ENCODE measurements at places on chromosomes 2 and 18.

DNA sequence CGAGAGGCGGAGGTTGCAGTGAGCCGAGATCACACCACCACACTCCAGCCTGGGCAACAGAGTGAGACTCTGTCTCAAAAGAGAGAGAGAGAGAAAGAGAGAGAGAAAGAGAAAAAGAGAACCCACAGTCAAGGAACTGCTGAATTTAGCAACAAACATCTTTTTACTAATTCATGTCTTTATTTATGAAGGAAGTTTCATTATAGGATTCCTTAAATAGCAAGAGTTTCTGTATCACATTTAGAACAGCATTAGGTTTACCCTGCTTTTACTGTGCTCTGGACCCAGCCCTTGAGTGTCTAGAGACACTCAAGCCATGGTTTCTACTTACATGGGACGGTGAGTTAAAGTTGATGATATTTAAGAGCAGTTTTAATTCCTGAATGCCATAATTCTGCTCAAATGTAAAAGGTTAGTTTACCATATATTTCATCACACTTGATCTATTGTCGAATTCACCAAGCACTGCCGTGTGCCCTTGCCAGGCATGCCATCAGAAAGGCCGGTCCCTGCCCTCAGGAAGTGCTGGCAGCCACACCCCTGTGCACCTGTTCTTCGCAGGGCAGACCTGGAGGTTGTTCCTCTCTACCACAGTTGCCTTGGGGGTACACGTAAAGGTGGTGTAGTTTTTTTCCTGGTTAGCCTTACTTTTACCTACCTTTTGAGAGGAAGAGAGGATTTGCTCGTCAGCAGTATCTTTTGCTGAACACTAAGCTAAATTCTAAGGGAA is 153.3 kb downstream of the LDLRAD4 start:
- DNase-seq, result no peak

- DNase-seq, result no peak
Measured at GRCh38 chr18:48229552-48229981, 179.6 kb downstream of the ZBTB7C start.

DNA sequence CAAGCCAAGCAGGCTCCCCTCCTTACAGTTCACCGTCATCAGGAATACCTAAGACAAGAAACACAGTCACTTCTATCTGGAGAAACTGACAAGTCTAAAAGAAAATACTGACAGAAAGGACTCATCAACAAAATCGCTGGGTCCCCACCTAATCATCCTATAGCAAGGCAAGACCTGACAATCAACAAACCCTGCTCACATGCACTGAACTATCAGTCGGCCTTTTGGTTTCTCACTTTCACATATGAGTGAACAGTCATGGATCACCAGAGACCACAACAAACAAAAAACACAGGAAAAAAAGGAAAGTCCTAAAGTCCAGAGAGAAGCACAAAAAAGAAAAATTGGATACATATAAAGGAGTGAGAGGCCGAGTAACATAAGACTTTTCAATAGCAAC is 70.4 kb downstream of the SEMA4F start:
- no peak for DNase-seq

DNA sequence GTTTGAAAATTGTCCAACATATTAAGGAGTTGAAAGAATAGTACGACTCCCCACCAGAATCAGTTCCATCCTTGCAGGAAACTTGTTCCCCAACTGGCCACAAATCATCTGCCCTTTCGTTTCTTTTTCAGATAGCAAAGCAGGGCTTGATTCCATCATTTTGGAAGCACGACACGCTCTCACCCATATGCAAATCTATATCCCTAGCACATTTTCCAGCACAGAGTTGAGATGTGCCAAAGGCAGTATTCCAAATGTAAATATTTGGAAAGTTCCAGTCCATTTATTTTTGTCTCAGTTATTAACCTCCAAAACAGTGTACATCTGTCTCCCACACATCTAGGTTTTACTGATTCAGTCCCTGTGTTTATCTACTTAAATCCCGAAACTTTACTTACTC is 128.8 kb upstream of the BCL2L11 start:
- no peak for DNase-seq

- peak; percentile 67 for DNase-seq
Measured at GRCh38 chr18:13279181-13280069, 60.9 kb downstream of the LDLRAD4 start.

- DNase-seq, result peak; percentile 64
Measured at GRCh38 chr2:136206613-136207012, 88.7 kb upstream of the CXCR4 start.

DNA sequence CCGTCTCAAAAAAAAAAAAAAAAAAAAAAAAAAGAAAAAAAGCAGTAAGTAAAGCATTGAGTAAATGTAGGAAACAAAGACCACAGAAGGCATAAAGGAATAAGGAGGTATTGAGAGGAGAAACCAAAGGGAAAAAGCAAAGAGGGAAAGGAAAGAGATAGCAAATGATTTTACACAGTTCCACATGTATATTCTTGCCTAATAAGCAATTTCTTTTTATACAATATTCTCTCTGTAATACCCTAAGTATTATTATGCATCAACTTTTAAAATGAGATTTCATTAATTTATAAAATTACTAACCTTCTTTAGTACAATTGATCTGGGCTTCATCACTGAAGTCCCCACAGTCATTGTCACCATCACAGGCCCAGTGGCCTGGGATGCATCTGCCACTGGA is 1180.9 kb downstream of the LRP1B start:
- DNase-seq, result no peak

DNA sequence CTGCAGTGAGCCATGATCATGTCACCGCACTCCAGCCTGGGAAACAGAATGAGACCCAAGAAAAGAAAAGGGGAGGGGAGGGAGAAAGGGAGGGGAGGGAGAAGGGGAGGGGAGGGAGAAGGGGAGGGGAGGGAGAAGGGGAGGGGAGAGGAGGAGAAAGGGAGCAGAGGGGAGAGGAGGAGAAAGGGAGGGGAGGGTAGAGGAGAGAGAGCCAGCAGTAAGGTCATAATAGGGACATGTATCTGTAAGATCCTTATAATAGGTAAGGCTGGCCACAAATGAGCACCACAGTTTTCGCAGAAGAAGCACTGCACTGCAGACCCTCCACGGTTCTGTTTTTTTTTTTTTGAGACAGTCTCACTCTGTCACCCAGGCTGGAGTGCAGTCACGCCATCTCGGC is 62.6 kb downstream of the STPG4 start:
- DNase-seq, result no peak

DNA sequence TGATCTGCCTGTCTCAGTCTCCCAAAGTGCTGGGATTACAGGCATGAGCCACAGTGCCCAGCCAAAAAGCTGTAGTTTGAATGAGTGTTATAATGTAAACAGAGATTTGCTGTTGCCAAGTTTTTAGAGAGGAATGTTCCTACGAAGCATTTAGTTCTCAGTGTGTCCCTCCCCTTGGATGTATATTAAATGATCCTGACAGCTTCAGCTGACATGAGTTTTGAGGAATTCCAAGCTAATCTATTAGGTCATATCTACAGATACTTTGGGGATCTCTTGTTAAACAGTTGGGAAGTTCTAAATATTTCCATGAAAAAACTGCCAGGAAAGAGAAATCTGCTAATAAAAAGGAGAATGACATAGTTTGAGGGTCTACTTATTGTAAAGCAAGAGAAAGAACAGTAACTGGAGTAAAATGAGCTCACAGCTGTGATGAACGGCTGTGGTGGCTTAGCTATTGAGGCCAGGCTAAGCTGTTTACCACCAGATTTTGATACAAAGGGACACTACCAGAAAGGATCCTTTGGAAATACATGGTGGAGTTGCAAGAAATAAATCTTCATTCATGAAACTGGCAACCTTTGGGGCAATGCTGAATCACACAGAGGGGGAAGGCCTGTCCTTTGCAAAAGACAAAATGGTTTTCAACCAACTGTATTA is 2.6 kb upstream of the STON1 start:
- DNase-seq, result no peak

DNA sequence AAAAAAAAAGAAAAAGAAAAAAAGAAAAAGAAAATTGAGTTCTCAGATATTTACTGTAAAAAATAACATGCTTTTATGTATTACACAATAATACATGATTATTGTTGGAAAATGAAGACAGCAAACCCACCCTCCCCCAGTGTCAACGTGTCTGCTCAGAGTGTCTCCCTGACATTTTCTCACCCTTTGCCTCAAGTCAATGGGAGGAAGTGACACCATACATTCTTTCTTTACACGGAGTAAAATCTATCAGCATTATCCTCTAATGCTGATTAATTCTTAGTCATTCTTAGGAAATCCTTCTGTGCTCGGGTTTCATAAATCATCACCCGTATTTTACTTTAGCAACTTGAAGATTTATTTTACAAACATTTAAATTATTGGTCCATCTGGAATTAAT is 32.0 kb downstream of the CTAGE1 start:
- DNase-seq, result no peak

DNA sequence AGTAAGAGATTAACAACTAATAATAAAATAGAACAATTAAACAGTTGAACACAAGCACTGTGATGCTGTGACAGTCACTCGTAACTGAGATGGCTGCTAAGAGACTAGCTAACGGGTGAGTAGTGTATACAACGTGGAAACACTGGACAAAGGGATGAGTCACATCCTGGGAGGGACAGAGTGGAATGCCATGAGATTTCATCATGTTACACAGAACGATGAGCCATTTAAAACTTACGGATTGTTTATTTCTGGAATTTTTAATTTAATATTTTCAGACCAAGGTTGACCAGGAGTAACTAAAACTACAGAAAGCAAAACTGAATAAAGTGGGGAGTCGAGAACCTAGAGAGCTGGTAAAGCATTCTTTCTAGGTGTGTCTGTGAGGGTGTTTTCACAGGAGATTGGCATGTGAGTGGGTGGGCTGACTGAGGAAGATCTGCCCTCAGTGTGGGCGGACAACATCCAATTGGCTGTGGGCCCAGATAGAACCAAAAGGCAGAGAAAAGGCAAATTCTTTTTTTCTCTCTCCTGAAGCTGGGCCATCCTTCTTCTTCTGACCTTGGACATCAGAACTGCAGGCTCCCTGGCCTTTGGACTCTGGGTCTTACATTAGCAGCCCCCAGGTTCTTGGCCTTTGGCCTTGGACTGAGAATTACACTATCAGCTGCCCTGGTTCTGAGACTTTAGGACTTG is 14.6 kb downstream of the TMSB10 start:
- peak; percentile 69 for DNase-seq

DNA sequence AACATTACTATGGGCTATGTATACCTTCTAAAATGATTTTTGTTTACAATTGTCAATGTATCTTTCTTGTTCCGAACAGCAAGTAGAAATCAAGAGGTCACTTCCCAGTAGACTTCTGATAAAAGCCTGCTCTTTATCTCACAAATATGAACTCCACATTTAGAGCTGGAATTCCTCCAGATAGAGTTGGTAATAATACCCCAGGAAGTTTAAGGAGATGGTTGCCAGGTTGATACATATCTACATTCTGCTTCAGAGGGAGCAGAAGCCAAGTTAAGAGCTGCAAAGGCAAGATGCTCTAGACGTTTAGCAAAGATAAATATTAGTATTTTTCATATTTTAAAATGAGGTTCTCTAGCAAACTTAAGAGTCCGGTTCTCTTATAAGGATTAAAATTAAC is 267.0 kb downstream of the ERBB4 start:
- DNase-seq, result no peak

GRCh38 chr18:37385846-37386778 is 179.5 kb downstream of the CELF4 start:
- no peak for DNase-seq

GRCh38 chr18:76353046-76353445 is 142.0 kb downstream of the ZNF516 start:
- no peak for DNase-seq
